ENCODE measurements at places on chromosomes 3 and 15.

DNA sequence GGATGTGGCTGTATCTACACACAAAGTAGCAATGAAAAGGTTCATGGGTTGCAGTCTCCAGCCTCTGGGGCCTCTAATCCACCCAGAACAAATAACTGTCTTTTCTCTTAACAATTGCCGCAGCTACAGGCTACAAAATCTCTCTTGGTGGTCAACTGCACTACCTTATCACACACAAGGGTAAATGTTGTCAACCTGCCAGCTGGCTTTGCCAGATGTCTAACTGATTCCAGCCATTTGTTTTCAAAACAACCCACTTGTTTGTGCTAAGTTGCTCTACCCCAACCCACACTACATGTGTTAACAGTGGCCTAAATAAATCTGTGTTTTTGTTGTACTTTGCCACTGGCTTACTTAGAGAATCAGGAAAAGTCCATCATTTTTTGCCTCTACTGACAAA lies 447.3 kb downstream of the TAFA4 start:
- DNase-seq: no peak

- no peak for DNase-seq
Measured at GRCh38 chr15:80442728-80443403, 38.7 kb downstream of the ARNT2 start.

DNA sequence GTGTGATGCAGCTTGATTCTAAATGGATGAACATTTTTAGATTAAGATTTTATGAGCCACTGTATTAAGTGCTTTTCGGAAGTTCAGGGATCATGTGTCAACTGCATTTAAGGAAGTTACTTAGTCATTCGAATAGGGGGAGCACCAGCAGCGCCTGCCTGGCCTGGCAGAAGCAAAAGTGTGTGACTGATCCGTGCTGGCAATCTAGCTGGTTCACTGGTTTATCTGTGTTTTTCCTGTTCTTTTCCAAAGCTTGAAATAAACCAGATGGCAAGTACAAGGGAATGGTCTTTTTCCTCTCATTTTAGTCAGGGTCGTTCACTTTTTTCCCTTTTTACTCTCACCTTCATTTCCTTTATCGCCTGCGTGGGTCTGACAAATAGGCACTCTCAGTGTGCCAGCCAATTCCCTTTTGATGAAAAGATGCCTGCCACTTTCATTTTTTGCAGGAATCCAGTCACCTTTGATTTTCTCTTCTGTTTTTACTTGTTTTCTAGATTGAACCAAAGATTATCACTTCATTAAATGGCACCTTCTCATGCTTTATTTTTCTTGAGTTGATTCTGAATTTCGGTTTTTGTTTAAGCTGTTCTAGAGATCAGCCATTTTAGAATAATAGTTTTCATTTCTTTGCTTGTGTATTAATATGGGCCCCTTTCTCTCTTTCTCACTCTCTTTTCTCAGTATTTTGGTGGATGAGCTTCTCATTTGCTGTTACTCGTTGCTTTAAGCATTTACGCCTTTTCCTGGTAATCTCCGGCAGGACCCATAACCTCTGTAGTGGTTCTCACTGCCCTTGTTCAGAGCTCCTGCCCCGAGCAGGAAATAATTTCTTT lies 2.8 kb downstream of the ABHD2 start:
- peak; percentile 54 for DNase-seq

DNA sequence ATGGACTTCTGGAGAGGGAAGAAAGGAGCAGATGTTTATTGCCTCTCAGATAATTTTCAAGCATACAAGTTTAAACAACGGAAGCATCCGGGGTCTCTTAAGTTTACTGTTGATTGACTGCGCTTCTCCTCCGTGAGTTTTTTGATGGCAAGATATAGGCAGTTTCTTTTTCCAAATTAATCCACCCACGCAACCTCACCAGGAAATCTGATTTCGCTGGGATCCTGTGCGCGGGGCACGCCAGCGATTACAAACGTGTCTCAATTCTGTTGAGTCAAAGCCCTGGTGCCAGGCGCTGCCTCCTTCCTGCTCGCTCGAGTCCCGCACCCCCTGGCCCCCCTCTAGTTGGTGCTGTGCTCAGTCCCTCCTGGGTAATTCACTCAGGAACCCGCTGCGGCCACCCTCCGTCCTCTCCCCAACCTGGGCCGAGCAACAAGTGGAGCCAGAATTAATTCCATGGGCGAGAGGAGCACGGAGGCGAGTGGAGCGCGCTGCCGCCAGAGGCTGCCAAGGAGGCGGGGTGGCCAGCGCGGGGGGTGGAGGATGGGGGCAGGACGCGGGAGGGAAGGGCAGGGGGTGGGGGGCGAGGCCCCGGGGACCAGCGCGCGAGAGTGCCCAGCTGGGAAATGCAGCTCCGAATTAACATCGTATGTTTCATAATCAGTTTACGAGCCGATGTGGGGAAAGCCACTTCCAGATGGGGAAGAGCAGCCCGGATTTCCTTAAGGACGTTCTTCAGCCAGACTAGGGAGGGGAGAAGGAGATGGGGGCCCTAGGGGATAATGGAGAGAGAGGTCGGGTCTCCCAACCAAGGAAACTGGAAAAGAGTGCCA lies 6.0 kb downstream of the WNT5A start:
- DNase-seq: no peak

GRCh38 chr15:49697121-49697520 lies 76.3 kb downstream of the DTWD1 start:
- DNase-seq: no peak

- DNase-seq: no peak
Measured at GRCh38 chr3:61822588-61822987, 261.2 kb downstream of the PTPRG start.

GRCh38 chr3:170418422-170419398 lies at the start of gene CLDN11:
CLDN11 (plus strand) TSS chr3:170418868; CDS start chr3:170419067, 199 bp downstream.
- DNase-seq: no peak

DNA sequence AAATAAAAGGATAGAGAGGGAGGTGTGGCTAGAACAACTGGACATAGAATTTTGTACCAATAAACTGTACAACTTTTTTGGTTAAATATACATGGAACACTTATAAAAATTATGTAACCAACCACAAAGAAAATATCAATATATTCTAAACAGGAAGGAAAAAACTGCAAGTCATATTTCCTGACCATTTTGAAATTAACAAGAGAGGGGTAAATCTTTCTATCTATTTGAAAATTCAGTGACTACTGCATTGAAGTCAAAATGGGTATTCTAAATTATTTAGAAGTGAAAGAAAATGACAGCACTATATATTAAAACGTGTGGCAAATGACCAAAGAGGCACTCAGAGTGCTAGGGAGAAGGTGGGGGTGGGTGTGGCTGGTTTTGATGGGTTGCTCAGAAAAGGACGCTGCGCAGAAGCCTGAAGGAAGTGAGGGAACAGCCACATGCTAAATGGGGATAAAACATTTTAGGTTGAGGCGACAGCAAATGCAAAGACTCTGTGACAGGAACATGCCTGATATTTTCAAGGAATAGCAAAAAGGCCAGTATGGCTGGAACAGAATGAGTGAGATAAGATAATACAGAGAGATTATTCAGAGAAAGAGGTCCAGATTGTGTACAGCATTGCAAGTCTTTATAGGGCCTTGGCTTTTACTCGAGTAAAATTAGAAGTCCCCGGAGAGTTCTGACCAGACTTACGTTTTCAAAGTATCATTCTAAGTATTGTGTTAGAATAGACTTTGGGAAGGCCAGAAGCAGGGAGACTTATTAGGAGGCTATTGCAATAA lies 41.1 kb downstream of the ERICH6 start:
- DNase-seq: no peak

DNA sequence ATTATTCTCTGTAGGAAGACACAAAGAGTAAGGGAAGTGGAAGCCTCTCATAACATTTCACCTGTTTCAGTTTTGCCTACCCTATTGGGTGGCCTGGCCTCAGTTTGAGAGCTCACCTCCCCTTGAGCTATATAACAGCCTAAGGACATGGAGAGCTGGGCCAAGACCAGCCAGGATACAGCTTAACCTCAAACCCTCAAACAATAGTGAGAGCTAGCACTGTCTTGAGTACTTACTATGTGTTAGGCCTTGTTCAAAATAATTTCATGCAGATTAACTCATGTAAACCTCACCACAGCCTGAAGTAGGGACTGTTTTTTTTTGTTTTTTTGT lies 15.0 kb upstream of the TBL1XR1 start:
- DNase-seq: no peak

DNA sequence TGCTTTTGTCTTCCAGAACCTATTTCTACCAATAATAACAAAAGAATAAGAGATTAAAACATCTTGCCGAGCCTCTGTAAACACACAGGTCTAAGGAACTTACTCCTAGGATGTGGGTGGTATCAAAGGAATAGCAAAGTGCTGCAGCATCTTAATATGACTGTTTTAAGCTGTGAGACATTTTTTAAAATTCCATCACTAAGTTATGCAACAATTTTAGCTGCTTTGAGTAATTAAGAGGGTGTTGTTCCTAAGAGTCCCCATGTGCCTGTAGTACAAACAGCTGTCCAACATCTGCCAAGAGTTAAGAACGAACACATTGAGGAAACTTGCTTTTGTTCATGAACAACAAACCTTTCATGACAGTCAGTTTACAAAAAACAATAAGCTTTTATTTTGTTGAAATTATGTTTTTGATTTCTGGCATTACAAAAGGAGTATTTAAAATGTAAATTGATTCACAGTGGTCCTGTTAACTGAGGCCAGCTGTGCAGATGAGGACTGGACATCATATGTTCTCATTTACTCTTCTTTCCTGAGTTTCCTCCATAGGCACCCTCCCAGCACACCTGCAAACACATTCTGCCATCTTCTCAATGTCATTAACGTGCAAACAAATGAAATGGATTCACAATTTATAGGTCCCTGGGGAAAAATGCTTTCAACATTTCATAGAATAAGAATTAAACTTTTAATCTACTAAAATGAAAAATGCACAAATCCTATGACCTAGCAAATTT lies 337.3 kb upstream of the ARHGEF26 start:
- no peak for DNase-seq

DNA sequence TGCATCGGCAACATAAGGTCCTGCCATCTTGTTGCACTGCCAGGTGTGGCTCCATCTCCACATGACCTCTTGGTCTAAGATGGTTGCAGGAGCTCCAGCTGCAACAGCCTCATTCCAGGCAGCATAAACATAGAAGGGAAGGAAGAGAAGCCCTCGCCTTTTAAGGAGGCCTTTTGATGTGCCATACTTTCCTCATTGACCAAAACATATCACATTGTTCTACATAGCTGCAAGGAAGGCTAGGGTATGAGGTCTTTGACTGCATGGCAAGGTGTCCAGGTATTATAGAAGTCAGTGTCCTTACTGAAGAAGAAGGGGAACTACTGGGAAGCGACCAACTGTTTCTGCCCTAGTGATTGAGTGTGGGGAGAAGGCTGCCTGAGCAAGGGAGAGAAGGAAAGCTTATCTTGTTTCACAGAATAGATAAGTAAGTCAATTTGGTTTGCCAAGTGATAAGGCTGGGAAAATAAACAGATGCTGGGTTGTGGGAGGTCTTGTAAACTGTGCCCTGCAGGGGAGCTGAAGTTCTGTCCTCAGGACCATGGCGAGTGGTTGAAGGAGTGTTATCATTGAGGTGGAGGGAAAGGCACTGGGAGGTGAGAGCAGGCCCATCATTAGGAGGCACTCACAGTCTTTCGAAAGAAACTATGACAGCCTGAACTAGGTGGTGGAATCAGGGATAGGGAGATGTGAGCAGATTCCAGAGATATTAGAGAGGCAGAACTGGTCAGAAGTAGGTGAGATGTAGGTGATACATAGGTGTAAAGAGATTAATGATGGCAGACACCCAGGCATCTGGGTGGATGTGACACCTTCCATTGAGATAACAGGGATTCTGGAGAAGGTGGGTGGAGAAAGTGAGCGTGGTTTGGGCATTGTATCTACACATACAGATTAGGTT lies 93.8 kb upstream of the IGF1R start:
- DNase-seq: no peak

DNA sequence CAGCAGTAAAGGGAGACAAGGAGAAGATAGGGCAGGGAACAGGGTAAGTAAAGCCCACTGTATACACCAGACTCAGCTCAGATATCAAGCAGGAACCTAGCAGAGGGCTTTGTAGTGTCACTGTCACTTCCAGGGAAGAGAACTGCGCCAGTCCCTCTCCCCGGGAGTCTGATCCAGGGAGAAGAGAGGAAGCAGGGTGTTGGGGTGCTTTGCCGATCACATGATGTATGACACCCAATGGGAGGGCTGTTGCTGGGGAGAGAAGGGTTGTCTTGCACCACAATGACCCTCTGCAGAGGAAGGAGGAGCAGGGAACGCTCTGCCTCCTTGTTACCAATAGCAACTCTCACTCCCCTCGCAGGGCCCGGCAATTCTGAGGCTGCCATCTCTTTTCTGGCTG lies 147.2 kb upstream of the SLC2A2 start:
- DNase-seq: no peak

- no peak for DNase-seq
Measured at GRCh38 chr3:132628157-132628556, 31.1 kb downstream of the ACKR4 start.

- no peak for DNase-seq
Measured at GRCh38 chr3:171522651-171523050, 62.4 kb upstream of the TNIK start.

GRCh38 chr15:35078221-35078915 lies 6.7 kb downstream of the NANOGP8 start:
- DNase-seq: peak; percentile 45

GRCh38 chr3:65060904-65061303 lies 373.1 kb upstream of the ADAMTS9 start:
- no peak for DNase-seq

GRCh38 chr15:57059026-57059660 lies 140.7 kb downstream of the TCF12 start:
- no peak for DNase-seq

GRCh38 chr3:99534951-99535704 lies 103.3 kb upstream of the COL8A1 start:
- no peak for DNase-seq

DNA sequence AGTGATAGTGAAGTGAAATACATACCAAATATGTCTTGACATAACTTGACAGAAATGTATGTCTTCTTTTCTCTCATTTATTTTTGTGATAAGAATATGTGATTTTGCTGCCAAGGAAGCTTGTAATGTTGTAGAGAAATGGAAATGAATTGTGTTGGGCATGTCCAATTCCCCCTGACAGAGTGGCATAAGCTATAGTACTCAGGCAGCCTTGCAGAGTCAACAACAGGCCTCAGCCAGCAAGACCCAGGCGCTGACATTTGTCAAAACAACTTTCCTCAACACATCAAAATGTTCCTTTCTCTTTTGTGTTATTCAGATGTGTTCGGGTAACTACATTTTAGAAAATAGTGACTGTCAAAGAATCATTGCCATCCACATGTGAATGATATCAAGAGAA lies 538.1 kb upstream of the ATP11B start:
- no peak for DNase-seq

- DNase-seq: no peak
Measured at GRCh38 chr3:107939691-107940442, 151.0 kb downstream of the CD47 start.

GRCh38 chr15:62624547-62625378 lies 417.8 kb upstream of the TPM1 start:
- DNase-seq: no peak

DNA sequence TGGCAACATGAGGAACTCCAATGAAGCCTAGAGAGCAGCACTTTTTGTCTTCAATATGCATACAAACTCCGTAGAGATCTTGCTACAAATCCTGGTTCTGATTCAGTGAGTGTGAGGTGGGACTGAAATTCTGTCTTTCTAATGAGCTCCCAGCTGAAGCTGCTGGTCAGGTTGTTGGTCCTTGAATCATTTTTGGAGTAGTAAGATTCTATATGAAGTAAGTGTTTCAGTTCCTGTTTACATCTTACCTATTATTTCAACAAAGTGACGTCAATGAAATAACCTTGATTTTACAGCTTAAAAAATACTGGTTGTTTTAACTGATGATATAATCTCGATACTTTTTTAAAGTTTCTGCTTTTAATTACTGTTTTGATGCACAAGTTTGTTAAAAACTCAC lies 33.9 kb downstream of the SHQ1 start:
- DNase-seq: no peak

- peak; percentile 66 for DNase-seq
Measured at GRCh38 chr3:186705882-186706780, 11.0 kb upstream of the KNG1 start.

Data from stimulated activated CD8-positive, alpha-beta memory T cell treated with anti-CD3 and anti-CD28 coated beads, Interleukin-4, amount 100 ng/mL, for 48 hours (primary cell).